ENCODE measurements at places on chromosomes 16 and 17.

DNA sequence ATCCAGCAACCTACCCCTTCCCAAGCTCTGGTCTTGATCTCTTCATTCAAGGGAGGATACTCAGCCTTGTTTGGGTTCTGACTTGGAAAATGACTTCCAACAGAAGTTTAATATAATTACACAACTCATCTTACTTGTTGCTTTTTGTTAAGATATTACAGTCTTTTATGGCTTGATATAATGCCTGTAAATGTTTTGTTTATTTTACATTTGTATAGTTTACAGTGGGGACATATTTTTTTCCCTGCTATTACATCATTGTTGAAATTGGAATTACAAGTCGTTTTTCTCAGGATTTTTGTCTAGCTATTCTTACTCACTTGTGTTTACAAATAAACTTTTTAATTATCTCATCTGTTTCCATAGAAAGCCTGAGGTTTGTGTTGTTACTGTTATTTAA, 436.0 kb downstream of the CNTNAP4 start:
- DNase-seq, result no peak

- no peak for DNase-seq
These were observed 177.3 kb downstream of the SHISA6 start for GRCh38 chr17:11418342-11418741.

- no peak for DNase-seq
These were observed 20.5 kb upstream of the MED9 start for GRCh38 chr17:17456251-17456650.

- DNase-seq, result no peak
These were observed 110.6 kb downstream of the METRNL start for GRCh38 chr17:83190004-83190385.

GRCh38 chr16:23491490-23492391, 18.6 kb downstream of the GGA2 start:
- DNase-seq, result peak; percentile 29

GRCh38 chr17:21269394-21269793, 15.1 kb upstream of the MAP2K3 start:
- DNase-seq, result no peak

- peak; percentile 27 for DNase-seq
These were observed 180.6 kb downstream of the COPRS start for GRCh38 chr17:31678431-31678830.

DNA sequence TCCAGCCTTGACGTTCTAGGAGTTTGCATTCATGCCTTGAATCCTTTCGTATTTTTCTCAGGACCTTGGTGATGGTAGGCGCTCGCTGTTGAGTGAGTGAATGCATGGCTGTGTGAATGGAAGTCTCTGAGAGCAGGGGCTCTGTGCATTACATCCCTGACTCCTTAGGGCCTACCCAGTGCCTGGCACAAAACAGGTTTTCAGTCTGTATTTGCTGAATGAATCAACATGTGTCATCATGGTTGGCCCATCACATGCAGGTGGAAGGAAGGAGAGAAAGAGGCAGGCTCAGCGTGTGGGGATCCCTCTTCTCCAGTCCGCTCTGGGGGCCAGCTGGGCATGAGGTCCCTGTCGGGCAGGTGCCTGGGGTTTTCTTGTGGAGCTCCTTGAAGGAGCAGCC, 8.7 kb downstream of the RAP1GAP2 start:
- no peak for DNase-seq

GRCh38 chr17:2695243-2695960, 16.2 kb downstream of the CLUH start:
- no peak for DNase-seq

- DNase-seq, result no peak
These were observed 8.0 kb upstream of the SULT1A1 start for GRCh38 chr16:28617874-28618273.

DNA sequence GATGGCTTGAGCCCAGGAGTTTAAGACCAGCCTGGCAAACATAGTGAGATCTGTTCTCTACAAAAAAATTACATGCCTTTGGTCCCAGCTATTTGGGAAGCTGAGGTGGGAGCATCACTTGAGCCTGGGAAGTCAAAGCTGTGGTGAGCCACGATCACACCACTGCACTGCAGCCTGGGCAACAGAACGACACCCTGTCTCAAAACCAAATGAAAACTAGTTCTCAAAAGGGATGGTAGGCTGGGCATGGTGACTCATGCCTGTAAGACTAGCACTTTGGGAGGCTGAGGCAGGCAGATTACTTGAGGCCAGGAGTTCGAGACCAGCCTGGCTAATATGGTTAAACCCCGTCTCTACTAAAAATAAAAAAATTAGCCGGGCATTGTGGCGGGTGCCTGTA, 31.1 kb downstream of the PPM1D start:
- peak; percentile 30 for DNase-seq

- peak; percentile 28 for DNase-seq
These were observed 658 bp downstream of the SYNRG start for GRCh38 chr17:37608351-37609169.

- no peak for DNase-seq
These were observed 31.6 kb upstream of the BCAS3 start for GRCh38 chr17:60645918-60646523.

DNA sequence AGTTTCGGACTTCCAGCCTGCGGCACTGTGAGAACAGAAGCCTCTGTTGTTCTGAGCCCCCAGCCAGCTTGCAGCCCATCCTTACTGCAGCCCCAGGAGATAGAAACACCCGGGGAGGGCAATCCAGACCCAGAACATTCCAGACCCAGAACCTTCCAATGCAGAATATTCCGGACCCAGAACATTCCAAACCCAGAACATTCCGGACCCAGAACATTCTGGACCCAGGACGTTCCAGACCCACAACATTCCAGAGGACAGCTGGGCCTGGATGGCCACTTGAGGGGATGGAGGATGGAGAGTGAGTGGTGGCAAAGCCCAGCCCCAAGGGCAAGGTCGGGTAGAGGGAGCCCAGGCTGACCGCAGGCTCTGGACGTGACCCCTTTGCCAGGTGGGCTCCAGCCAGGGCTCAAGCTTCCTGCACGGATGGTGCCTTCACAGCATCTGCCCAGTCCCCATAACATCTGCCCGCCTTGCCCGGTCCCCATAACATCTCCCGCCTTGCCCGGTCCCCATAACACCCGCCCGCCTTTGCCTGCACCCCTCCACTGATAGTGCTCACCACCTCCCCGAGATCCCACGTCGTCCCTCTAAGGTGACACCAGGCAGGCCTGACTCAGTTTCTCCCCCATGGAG, 3.5 kb downstream of the CBFA2T3 start:
- no peak for DNase-seq

GRCh38 chr17:64439956-64440355, 9.0 kb upstream of the MILR1 start:
- no peak for DNase-seq

- DNase-seq, result peak; percentile 59
These were observed 44.4 kb downstream of the MAP1LC3B start for GRCh38 chr16:87436225-87437172.

- DNase-seq, result peak; percentile 61
These were observed 21.2 kb upstream of the HAS3 start for GRCh38 chr16:69084289-69084688.

- no peak for DNase-seq
These were observed 5.8 kb upstream of the ALDH3A1 start for GRCh38 chr17:19753661-19754463.

- no peak for DNase-seq
These were observed 313 bp upstream of the NSRP1 start for GRCh38 chr17:30116345-30116660.

DNA sequence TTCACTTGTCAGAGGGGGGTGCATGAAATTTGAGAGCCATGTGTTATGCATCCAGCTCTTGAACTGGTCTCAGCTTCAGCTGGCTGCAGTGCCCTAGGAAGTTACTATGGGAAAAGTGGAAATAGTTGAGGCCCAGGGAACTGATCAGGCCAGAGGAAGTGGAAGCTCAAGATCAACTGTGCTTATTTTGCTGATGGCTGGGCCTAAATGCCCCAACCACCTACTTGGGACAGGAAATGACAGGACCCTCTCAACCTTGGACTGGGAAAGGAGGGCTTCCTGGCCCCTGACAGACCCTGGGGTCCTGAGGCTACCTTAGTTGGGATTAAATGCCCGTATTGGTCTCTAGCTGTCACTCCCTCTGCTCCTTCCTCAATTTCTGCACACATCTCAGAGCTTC, 1.2 kb upstream of the TAOK2 start:
- DNase-seq, result no peak

DNA sequence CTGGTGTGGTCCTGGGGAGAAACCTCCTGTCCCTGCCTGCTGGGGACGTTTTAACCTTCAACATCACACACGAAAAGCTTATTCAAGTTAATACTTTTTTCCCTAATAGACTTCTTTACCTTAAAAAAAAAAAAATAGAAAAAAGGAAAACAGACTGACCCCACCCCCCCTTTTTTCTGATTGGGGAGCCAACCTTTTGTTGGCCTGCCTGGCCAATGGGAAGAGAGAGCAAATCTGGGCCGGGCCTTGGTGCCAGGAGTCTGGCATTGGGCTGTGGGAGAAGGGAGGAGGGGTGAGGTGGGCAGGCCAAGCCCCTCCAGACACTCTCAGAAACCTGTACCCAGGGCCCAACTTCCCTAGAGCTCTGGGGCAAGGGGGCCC, 3.0 kb downstream of the CBX8 start:
- DNase-seq, result peak; percentile 62

- no peak for DNase-seq
These were observed 73.9 kb upstream of the C16orf82 start for GRCh38 chr16:26992666-26993349.

DNA sequence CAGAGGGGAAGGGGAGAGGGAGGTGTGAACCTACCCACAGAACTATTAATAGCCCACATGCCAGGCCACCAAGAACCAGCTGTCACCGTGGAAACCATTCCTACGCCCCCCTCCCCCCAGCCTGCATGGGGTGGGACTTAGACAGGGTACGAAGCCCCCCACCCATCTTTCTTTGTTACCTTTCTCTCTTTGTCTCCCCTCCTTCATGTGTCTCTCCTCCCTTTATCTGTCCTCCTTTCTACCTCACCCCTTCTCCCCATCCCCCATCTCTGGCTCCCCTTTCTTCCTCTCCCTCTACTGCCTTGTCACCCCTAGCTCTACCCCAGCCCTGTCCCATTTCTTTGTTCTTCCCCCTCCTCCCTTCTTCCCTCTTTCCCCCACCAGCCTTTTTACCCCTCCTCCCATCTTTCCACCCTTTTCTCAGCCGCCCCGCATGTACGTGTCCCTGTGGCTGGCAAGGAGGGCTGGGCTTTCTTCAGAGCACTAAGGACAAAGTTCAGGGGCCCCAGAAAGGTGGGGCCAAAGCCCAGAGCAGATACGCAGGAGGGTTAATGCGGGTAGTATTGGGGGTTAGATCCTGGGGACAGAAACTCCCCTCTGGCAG, 8.0 kb downstream of the THRA start:
- no peak for DNase-seq

- no peak for DNase-seq
These were observed 94.3 kb downstream of the ATF7IP2 start for GRCh38 chr16:10480151-10480550.
